ENCODE measurements at places on chromosomes 7 and 10. TPM values are rescaled to one million over a fixed set of nuclear protein-coding genes. Genes with fewer than 3 reads are reported as not detected.

Gene CALHM3
- total RNA-seq: 0.60 TPM

Gene LIPN
- total RNA-seq: not detected

Gene AKR1C8
- total RNA-seq: 0.42 TPM

Gene SRI
- total RNA-seq: 127 TPM

Gene LLCFC1
- total RNA-seq: not detected

Gene CNPY1
- not detected for total RNA-seq

Gene UPK3B
- 10.2 TPM for total RNA-seq

Gene PTF1A
- not detected for total RNA-seq

Gene ARPC1A
- total RNA-seq: 133 TPM

Gene OR2A2
- total RNA-seq: not detected

Gene CTNNA3
- not detected for total RNA-seq

Gene GSTO2
- 2.3 TPM for total RNA-seq

Gene CHST15
- total RNA-seq: 8.1 TPM

Data from A549 treated with CORT108297 at 1 μM for 4 hours (cell line).